ENCODE measurements at places on chromosomes 5 and 9. TPM values are rescaled to one million over a fixed set of nuclear protein-coding genes. Genes with fewer than 3 reads are reported as not detected.

Gene GABBR2
- 39.9 TPM for total RNA-seq

Gene ZFP2
- 8.2 TPM for total RNA-seq

DNA sequence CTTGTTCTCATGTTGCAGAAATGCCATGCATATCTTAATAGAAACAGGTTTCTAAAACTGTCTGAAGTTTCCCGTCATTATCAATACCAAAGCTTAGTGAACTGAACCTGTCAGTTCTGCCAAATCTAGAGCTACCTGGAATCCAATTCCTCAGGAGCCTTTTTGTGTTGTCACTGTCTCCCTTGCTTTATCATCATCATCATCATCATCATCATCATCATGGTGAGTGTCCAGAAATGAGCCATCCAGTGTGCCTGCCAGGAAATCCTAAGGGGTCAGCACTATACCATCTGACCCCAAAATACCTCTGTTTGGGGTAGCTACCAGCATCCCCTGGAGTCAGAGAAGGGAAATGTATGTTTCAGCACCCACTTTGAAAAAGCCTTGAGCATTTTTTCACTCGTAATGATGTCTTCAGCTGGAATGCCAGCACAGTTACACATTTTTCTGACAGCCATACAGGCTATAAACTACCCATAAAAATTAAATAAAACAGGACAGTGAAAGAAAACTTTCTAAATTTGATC lies 150.3 kb downstream of the NR2F1-AS1 start:
- DNase-seq: no peak

DNA sequence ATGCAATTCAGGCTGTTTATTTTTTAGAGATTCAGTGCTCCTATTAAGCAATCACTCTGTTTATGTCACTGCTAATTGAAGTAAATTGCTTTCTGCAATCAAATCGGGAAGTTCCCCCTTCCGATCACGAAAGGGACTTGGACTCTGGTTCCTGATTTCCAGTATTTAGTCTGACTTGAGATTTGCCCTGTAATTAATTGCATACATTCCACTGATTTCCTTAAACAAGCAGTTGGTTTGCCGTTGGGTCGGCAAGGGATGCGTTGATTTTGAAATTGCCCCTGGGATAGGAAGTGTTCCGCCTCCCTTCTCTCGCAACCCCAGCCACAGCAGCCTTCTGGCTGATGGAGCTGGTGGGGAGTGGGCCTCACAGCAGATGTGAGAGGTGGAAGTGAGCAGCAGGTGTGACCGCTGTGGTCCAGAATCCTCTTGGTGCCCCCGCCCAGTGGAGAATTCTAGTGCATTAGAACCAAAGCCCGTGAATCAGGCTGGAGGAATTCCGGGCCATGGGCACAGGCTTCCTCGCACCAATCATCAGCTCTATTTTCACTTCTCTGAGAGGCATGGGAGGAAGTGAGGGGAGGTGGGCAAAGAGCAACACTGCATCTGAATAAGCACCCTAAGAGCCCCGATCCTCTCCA lies 102.5 kb downstream of the SPRY4 start:
- no peak for DNase-seq

Gene CCL28
- 0.41 TPM for total RNA-seq

- no peak for DNase-seq
Measured at GRCh38 chr9:127369428-127369827, 27.5 kb upstream of the SLC2A8 start.

GRCh38 chr5:73284220-73284795 lies 111.3 kb downstream of the TMEM174 start:
- no peak for DNase-seq

DNA sequence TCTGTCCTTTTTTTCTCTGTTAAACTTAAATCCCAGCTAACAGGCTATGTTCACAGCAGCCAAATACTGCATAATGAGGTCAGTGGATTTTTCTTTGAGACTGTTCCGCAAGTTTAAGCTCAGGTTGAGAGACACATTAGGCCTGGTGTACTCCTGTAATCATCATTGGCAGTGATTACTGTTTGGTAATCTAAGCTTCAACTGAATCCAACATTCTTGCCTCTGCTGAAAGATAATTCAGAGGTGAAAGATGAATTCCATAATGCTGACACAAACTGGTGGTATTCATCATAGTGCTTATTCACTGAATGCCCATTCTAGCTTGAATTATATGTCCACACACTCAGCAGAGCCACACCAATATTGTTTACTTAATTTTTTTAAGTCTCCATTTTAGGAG lies 108.5 kb downstream of the NFIB start:
- no peak for DNase-seq

DNA sequence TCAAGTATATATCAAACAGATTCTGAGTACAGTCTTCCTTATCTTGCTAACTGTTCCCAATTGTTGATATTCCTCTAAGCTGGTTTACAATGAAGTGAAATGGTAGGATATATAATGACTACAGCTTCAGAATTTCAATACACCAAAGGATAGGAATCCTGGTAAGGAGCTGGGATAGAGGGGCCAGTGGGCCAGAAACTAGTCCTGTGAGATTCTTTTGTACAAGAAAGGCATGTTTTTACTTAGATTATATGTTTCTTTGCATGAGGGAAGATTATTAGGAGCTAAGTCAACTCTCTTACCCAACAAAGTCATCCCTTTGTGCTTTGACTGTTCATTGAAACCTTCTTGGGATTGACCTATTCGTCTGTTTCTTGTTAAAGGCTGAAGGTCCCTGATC lies 435.7 kb downstream of the PLK2 start:
- no peak for DNase-seq

Gene EXD3
- total RNA-seq: 12.6 TPM

DNA sequence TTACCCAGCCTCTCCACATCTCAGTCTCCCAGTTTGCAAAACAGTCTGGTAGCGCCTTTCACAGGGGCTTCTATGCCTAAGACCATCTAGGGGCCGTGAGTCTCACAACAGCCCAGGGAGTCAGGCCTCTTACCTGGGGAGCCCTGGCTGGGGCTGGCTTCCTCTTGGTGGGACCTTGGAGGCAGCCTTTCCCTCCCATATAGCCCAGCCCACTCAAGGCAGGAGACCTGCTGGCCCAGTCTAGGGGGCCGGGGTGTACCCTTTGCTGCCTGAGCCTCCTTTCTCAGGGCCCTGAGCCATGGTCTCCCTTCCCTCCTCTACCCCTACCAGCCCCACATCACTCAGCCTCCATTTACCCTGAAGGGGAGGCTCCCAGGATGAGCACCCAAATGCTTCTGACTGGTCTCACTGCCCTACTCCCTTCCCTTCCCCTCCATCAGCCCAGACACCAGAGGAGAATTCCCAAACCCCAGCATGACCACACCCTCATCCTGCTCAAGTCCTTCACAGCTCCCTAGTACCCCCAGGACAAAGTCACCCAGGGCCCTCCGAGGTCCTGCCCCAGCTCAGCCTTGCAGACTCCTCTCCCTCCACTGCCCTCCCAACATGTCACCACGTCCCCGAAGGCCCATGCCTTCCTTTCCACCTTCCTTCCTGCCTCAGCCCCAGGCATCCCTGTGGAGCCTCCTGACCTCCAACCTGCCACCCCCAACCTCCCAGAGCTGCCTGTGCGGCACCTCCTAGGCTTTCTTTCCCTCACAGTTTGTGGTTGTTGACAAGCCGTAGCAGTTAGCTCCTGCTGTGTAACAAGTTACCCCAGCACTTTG lies 55.3 kb downstream of the BARX1 start:
- DNase-seq: no peak

DNA sequence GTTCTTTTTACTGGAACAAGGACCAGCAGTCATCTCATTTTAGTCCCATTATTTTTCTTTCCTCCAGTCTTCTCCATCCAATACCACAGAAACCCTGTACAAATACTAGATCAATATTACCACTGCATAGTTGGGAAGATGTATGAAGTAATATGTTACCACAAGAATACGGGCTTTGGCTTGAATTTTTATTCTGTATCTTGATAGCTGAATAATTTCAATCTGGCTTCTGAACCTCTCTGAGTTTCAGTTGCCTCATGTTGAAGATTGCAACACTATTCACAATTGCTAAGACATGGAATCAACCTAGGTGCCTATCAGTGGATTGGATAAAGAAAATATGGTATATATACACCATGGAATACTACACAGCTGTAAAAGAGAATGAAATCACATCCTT lies 82.9 kb downstream of the SGCD start:
- DNase-seq: no peak

Gene DAB2
- 8.6 TPM for total RNA-seq

- no peak for DNase-seq
Measured at GRCh38 chr5:176727983-176728675, 80.8 kb downstream of the TSPAN17 start.

DNA sequence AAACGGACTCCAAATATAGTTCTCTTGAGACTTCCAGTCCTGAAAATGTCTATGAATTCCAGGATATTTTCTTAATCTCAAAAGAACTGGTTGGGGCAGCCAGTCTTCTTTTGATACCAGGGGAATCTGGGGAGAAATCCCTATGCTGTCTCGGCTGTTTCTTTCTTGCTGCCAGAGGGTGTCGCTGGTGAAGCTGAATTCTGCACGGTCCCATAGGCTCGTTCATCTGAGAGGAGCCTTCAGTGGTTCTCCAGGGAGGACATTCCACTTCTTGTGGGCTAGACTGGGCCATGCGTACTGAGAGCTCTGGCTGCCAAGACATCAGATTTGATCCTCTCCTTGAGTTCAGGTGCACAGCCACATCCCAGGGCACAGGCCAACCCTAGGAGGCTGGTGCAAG lies 155.0 kb upstream of the CLINT1 start:
- no peak for DNase-seq

DNA sequence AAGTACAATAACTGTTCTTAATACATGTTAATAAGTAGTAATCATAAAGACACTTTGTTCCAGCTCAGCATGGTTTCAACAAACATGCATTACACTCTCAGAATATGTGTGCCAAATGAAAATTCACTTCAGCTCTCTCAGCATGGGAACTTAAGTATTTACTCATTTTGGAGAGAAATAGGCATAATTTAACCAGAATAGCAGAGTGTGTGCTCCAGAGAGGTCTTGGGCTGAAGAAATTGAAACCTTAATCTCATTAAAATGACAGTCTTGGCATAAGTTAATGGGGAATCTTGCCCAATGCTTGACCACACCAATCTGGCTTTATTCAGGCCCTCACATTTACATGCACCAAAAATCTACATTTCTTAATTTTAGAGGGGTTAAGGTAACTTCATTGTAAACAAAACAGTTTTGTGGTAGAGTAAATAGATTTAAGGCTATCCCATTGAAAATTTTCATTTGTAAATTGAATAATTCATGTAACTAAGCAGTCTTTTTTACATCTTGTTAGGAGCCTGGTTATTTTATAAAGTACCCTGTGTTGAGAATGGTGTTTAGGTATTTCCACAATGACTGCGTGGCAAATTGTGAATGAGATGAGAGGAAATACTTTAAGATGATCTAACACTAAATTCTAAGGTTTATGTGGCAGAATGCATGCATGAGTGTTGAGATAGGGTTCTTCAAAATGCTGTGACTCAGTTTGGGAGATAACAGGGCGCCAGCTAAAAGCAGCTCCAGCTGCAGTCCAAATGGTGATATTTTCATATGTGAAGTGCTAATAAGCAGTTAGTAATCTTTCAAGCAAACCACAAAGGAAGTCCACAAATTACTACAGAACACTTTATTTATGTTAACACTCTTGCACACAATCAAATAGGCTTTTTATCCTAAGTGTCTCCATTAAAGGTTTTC lies 11.3 kb upstream of the LOX start:
- no peak for DNase-seq

Gene IRX1
- total RNA-seq: 0.41 TPM

Measured in frontal cortex (tissue), 4 donors.